Thoracic aorta (tissue), 2 donors: ENCODE measurements at places on chromosomes 16 and 17. TPM values are rescaled to one million over a fixed set of nuclear protein-coding genes. Genes with fewer than 3 reads are reported as not detected.

The ACAP1 gene
- total RNA-seq = 6.8 TPM

The GPR179 gene
- 0.42 TPM for total RNA-seq

The FOXK2 gene
- total RNA-seq = 34.8 TPM

The MAPT gene
- 4.6 TPM for total RNA-seq

The CTRB2 gene
- 12.5 TPM for total RNA-seq

The TPSG1 gene
- total RNA-seq = 0.54 TPM

The IL17C gene
- total RNA-seq = 0.92 TPM

The CISD3 gene
- total RNA-seq = 9.6 TPM

The KCNH6 gene
- total RNA-seq = not detected

GRCh38 chr17:28719021-28719433, 758 bp upstream of the RPL23A start:
- no peak for DNase-seq

DNA sequence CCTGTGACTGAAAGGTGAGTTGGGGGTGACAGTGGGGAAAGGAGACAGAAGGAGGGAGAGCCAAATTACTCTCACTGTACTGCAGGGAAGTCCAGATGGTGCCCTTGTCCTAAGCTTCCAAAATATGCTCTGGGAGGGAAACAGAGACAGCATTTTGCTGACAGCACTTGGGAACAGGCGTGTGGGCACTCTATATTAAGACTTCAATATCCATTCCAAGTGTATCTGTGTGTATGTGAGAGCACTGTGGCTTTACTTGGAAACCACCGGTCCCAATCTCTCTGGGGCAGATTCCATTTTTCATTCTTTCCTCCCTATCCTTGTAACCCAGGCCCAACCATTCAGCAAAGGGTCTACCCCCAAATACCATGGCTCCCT, 407.3 kb downstream of the UTP18 start:
- no peak for DNase-seq

DNA sequence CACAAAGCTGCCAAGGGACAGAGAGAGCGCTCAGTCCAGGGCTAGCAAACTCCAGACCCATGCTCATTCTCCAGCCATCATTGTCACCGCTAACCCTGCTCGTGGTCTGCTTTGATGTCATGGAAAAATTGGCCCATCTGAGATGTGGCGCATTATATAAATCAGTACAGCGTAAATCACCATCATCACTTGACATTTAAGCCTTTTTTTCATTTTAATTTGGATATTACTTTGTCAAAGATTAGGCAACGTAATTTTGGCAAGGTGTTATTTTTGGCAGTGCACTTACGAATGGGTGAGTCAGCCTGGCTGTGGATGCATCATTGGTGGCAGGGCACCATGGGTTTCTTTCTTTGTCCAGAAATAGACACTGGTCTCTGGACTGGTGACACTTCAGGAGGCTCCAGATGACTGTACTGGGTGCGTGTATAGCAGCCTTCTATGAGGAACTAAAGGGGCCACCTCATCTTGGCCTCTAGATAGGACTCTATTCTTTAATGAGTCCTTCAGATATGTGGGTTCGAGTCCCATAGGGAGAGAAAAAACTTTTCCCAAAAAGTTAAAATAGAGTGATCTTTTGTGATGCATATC, 166.3 kb downstream of the MSI2 start:
- DNase-seq = peak; percentile 40

GRCh38 chr17:67959510-67959909, 36.8 kb downstream of the C17orf58 start:
- no peak for DNase-seq

- no peak for DNase-seq
These were observed 867.7 kb upstream of the EEF2KMT start for GRCh38 chr16:5965321-5965720.

DNA sequence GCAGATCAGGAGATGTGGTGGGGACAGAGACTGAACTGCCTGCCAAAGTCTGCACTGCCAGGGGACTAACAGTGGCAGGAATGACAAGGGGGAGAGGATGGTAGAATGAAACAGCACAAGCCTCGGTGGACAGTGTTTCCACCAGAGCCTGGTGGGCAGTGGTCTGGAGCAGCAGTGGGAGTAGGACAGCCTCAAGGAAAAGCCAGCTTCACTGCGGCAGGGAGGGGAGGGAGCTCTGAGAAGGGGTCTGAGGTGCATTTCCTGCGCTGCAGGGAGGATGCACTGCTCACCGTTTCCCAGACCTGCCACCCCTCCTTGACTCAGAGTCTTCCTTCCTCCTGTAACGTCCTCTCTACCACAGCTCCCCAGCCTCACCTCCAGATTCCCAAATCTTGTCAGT, 33.8 kb downstream of the MARCHF10 start:
- DNase-seq = no peak

DNA sequence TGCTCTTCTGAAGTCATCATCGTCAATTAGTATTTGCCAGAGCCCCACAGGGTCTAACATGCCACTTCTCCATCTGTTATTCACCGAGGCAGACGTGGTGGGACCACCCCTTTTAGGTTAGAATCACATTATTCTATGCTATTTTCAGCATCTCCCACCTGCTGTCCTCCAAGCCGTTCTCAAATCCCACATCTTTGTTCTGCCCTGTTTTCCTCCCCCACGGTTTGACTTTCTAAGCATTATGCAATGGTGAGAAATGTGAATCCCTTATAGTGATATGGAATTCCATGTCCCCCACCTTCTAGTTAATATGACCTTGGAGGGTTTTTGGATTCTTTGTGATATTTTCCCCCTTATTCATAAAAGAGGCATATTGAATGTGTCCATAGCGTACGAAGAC, 634.1 kb upstream of the RBFOX1 start:
- DNase-seq = no peak

DNA sequence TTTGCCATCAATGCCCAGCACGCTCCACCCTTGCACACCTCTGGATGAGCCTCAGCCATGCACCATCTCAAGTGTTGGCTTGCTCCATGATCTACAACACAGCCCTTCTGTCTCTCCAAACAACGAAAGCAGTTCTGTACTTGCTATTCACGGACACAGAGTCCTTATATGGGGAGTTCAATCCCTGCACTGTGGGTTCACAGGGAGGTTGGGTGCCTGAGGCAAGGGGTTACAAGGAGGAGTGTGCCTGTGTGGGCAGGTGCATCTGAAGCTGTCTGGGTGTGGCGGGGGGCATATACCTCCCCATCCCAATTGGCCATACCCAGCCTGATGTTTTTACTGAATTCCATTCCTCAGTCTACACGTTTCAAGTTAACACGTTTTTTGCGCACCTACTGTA, 5.6 kb downstream of the RUNDC3A start:
- no peak for DNase-seq

GRCh38 chr16:89898201-89898967, 20.3 kb upstream of the MC1R start:
- no peak for DNase-seq

DNA sequence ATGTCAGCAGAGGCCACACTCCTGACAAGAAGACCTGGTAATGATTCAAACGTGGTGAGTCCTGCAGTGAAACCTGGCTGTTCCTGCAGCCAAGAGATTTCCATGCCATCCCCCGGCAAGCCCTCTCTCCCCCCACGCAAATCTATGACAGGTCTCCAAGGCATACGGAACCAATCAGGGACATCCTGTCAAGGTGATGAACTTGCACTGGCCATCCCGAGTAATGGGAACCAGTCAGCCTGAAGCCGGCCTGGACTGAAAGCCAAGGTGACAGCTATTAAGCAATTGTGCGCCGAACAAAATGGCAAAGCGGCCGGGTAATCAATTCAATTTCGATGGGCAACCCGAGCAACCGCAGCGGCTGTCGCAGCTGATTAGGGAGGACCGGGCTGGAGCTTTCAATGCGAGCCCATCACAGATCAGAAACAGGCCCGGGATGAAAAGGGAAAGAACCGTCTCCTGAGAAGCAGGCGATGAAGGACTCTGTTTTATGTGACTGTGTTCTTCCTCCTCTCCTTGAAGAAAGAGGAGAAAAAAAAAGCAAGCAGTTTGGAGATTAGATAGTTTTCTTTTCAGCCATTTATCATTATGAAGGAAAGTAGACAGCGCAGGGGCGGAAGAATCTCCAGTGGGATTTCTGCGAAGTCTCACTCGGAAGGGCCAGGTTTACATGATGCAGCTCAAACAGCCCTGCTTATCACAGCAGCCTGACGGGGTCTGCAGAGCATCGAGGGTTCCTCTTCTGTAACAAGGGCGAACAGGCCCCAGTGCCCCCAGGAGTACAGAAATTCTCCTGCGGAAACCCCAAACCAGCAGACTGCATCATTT, 35.2 kb downstream of the TBX4 start:
- no peak for DNase-seq

DNA sequence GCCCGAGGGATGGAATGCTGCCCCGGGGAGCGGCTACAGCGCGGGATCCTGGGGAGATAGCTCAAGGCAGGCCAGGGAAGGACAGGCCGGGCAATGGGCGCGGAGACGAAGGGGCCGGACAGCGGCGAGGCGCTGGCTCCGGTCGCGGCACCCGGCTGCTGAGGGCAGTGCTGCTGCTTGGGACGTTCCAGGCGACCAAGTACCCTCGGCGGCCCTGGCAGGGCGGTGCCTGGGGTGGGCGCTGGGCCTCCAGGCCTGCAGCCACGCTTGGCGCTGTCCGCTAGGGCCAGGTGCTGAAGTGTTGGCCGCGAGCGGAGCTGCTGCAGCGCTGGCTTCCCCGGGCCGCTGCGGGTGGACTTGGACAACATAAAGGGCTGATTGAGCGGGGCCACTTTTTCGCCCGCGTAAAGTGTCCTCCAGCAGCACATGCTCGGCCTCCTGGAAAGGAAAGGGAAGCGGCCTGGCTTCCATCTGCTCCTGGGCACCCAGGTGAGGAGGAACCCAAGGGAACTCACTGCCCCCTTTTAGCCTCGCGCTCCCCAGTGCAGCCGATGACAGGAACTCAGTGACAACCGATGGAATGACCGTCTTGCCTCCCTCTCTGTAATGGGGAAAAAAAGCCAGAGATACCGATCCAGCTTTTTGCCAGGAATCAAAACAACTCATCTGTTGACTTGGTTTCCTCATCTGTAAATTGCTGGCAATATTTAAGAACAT, 23.7 kb downstream of the CLEC3A start:
- DNase-seq = no peak

- no peak for DNase-seq
These were observed 45.5 kb downstream of the CPPED1 start for GRCh38 chr16:12758031-12758669.

- no peak for DNase-seq
These were observed 18.9 kb upstream of the KCNH6 start for GRCh38 chr17:63504261-63504660.

DNA sequence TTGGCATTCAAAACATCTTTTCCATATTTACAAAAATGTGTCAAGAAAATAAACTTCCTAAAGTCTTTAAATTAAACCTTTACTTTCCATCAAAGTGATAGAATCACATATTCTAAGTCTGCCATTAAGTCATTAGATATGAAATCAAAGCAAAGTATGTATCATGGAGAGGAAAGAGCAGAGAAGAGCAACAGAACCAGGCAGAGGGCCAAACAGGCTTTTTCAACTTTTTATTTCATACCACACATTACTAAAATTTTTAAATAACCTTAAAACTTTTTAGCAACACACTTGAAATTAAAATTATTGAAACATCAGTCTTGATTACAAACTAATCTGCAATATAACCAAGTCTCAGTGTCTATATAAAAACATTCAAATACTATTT, 13.8 kb downstream of the SIAH1 start:
- no peak for DNase-seq

DNA sequence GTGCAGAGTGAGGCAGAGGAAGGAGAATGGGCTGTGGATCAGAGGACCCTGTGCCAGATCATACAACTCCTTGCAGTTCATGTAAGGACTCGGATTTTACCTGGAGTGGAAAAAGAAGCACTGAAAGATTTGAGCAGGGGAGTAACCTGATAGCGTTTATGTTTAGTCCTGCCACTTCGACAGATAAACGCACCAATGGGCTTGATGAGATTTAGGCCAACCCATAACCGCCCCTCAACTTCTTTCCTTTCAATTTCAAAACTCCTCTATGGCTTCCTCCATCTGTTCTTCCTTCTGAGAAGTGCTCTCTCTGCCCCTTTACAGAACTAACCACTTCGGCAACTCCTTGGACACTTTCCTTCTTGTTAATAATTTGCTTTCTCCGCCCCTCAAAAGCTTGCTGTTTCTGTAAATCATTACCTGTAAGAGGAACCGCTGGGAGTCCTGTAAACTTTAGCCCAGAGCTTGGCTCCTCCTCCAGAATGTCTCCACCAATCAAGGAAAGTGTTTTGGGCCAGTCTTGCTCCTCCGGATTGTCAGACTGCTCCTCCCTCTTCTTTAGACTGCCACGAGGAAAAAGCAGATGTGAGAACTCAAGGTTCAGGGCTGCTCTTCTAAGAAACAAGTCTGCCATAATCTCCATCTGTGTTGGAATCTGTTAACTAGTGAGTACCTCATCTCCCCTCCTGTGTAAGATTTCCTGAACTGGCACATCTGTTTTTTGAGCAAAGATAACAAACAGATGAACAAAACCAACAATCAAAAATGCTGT, at the start of gene ACSM3:
Gene ACSM3, plus strand, starts transcription at position 554 of the 772 bp plus-strand sequence. CDS start 6,021 bp downstream, outside the sequence.
- DNase-seq = no peak

DNA sequence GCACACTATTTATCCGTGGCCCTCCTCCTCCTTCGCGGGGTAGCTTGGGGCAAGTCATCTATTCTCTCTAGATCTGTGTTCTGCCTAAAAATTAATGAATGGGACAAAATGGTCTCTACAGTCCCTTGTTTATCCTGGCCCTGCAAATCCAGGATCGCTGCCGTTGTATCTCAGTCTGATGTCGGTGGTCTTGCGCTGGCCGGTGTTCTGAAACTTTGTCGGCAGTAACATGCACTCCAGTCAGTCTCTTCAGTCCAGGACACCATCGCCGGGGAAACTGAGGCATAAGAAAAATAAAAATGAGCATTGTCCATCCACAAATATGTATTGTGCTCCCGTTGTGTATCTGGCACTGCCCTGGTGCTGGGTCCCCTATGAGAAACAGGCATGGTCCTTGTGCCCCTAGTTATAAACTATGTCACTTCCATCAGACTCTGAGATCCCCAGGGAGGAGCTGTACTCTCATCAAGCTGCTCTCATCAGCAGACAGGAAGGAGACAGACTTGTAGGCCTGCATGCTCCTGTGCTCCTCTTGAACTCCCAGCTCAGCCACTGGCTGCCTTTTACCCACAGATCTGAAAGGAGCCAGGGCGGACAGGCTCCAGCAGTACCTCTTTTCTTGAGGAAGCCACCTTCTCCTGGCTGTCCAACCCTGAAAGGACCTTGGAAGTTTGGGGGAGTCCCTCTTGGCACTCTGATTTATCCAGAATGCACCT, 13.7 kb upstream of the CA4 start:
- no peak for DNase-seq
